BJ (cell line): ENCODE measurements at places on chromosomes 6 and 20. TPM values are rescaled to one million over a fixed set of nuclear protein-coding genes. Genes with fewer than 3 reads are reported as not detected.

The PAK5 gene
- polyA plus RNA-seq = not detected in 2 replicates

The PACRG gene
- 0.20 and 0.47 TPM in 2 replicates for polyA plus RNA-seq

The PSORS1C2 gene
- not detected in 2 replicates for polyA plus RNA-seq

The COL19A1 gene
- 0.11 TPM in 2 replicates for polyA plus RNA-seq

The TINAG gene
- not detected in 2 replicates for polyA plus RNA-seq

DNA sequence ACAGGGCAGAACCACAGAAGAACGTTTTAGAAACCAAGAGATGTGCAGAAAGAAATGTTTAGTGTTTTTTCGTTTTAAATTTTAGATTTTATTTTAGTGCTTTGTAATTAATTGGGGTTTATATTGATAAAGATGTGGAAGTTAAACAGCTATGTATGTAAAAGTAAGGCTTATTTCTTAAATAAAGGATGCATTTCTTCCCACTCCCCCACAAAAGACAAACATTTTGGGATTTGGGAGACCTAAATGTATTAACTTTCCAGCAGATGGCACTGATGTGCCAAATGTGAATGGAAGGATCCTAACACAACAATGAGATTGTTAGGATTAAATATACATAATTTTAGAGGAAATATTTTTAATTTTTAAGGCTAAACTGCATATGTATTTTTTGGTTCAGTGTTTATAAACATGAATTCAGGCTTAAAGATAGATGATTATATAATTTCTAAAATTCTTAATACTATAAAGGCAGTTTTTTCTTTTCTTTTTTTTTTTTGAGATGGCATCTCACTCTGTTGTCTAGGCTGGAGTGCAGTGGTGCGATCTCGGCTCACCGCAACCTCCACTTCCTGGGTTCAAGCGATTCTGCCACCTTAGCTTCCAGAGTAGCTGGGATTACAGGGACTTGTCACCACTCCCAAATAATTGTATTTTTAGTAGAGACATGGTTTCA lies 12.0 kb downstream of the PFDN4 start:
- DNase-seq = no peak

DNA sequence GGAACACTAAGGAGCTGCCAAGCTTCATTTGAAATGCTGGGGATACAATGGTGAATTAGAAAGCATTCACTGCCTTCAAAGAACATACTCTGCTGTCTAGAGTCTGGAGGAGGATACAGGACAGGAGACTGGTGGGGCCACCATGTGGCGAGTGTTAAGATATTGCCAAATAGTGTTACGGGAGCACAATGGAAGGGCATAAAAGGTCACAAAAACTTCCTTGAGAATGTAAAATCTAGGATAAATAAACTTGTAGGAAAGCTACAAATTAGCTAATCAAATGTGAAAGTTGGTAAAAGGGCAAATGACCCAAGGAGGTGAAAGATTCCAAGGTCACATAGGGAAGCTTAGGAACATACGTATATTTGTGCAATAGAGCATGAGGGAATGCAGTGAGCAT lies 271.7 kb downstream of the RFPL4B start:
- DNase-seq = no peak

- no peak for DNase-seq
These were observed 29.0 kb downstream of the HDGFL1 start for GRCh38 chr6:22598339-22598738.

DNA sequence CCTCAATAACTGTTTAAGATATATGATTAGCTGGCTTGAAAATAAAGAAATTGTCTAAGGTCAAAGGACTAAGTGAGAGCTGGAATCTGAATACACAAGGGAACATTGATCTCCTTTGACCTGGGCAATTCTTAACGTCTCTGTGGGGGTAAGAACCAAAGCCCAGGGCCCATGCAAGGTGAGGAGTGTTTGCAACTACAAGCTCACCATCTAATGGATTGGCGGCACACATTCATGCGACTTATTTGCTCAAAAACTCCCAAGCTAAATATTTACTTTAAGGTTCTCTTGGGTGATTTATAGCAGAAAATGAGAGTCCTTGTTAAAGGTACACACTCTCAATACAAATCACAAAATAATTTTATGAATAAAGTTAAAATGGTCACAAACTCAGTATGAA lies 392.0 kb upstream of the FLRT3 start:
- DNase-seq = no peak

GRCh38 chr20:661474-662270 lies 8.7 kb upstream of the SRXN1 start:
- DNase-seq = no peak

- DNase-seq = no peak
These were observed 22.1 kb downstream of the RUNX2 start for GRCh38 chr6:45350186-45350710.
